ENCODE measurements at places on chromosomes 6 and 20. TPM values are rescaled to one million over a fixed set of nuclear protein-coding genes. Genes with fewer than 3 reads are reported as not detected.

GRCh38 chr20:22459754-22460153, 124.6 kb downstream of the FOXA2 start:
- H3K27ac ChIP-seq: no peak overlapping the region
- no peak overlapping the region for H3K4me3 ChIP-seq
- H3K36me3 ChIP-seq: no peaks in the 10 kb centered on the region
- no peaks in the 10 kb centered on the region for H3K27me3 ChIP-seq

GRCh38 chr20:57493091-57493615, 31.8 kb downstream of the CTCFL start:
- no peak overlapping the region for H3K4me3 ChIP-seq
- H3K4me1 ChIP-seq: peaks cover 16% of the 10 kb centered on the region
- no peaks in the 10 kb centered on the region for H3K36me3 ChIP-seq
- no peaks in the 10 kb centered on the region for H3K27me3 ChIP-seq
- no peak for DNase-seq

GRCh38 chr20:13430346-13431002, 208.3 kb downstream of the TASP1 start:
- no peak overlapping the region for H3K27ac ChIP-seq
- no peak overlapping the region for H3K4me3 ChIP-seq
- DNase-seq: no peak
- H3K4me1 ChIP-seq: no peaks in the 10 kb centered on the region
- H3K27me3 ChIP-seq: no peaks in the 10 kb centered on the region

DNA sequence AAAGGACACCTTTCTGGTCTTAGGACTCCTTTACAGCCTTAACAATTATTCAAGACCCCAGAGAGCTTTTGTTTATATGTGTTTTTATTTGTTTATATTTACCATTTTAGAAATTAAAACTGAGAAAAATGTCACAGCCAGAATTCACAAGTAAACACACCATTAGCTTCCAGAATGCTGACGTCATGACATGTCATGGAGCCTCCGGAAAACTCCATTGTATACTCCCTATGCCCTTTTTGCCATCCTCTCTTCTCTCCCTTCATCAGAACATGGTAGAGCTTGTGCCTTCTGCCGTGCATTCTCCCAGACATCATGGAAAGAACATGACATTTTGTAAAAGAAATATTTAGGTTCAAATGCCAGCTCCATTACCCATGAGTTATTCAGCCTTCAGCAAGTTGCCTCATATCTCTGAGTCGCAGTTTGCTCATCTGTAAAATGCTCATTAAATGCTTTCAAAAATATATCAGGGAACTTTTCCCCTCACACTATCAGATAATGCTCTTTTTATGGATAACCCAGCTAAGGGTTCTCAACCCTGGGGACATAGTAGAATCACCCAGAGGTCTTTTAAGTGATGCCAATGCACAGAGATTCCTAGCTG, 27.8 kb downstream of the TNFAIP3 start:
- H3K27ac ChIP-seq: no peak overlapping the region
- H3K4me3 ChIP-seq: no peak overlapping the region
- H3K4me1 ChIP-seq: no peaks in the 10 kb centered on the region

DNA sequence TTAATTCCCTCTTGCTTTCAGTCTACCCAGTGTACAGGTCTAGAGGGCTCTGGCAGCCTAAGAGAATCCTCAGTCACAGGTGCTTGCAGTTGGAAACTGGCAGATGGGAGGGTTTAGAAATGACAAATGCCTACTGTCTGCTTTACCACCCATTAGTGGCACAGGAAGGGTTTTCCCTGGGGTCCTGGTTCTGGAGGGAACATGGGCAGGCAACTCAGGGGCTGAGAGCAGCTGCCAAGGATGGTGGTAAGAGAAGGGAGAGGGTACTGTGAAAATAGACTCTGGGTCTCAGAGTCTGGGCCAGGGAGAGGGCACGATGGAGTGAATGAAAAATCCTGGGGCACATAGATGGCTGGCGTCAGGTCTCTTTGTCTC, 103.5 kb downstream of the TCP11 start:
- no peak for DNase-seq

The BPIFA1 gene
- not detected for total RNA-seq

The SMOC2 gene
- 10.8 TPM for total RNA-seq

DNA sequence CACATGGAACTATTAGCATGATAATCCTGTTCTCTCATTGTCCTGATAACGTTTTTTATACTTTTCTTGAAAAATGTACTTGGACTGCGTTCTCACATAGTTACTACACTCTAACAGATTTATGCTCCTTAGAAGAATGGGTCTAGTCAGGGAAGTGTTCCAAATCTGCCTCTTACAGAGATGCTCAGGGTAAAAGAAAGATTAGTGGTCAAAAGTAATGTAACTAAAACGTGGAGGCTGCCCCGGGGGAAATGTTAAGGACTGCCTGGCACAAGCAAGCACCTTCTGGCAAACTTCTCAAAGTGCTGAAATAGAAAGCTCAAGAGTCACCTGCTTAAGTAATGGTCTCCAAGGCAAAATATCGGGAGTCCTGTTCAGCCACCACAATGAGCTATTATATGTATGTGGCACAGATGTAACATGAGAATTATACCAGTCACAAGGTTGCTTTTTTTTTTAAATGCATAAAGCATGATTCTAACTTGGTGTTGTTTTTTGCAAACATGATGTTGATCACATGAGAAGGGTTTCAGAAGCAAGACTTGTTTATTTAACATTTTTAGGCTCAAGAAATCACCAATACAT, 244.5 kb upstream of the JARID2 start:
- H3K4me3 ChIP-seq: no peak overlapping the region
- no peak overlapping the region for H3K27ac ChIP-seq
- H3K4me1 ChIP-seq: no peaks in the 10 kb centered on the region
- H3K36me3 ChIP-seq: no peaks in the 10 kb centered on the region

GRCh38 chr20:25744261-25744660, 47.6 kb upstream of the ZNF337 start:
- H3K27ac ChIP-seq: no peak overlapping the region
- H3K27me3 ChIP-seq: no peaks in the 10 kb centered on the region
- no peaks in the 10 kb centered on the region for H3K4me1 ChIP-seq
- no peak for DNase-seq
- no peak overlapping the region for H3K4me3 ChIP-seq

DNA sequence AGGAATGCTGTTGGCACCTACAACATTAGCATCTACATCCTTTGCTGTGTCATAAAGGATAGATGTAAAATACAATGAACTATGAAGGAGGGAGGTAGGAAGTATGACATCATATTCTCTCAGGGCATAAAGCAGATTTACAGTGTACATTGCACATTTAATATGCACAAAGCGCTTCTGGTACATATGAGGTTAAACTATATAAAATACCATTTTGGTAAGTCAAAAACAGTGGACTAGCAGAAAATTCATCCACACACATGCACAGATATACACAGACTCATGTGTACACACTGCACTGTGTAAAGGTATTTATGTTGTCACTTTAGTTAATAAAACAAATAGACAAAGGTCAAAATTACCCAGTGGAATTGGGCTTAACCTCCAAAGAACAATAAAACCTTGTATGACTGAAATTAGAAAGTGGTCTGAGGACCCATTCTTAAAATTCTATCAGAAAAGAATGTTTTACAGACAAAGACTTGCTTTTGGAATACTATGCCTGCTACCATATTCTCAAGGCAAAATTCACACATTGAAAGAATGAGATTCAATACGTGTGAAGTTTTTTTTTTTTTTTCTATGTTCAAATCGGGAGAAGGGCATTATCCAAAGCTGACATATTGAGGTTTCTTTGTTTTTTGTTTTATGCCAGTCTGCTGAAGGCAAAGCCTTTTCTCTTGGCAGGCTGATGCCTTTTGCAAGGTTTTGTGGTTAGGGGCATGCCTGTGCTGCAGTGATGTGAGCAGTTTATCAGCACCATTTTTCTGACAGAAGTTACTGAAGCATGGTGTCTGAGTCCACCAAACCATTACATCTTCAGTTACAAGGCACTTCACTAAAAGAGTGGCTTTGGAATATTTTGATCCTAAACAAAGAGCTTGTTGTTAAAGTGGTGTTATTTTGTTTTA, 199.0 kb downstream of the PLCB1 start:
- no peak overlapping the region for H3K4me3 ChIP-seq
- no peaks in the 10 kb centered on the region for H3K27me3 ChIP-seq
- H3K4me1 ChIP-seq: no peaks in the 10 kb centered on the region

- H3K36me3 ChIP-seq: no peaks in the 10 kb centered on the region
- no peaks in the 10 kb centered on the region for H3K27me3 ChIP-seq
- no peak overlapping the region for H3K4me3 ChIP-seq
- no peak overlapping the region for H3K27ac ChIP-seq
Measured at GRCh38 chr6:84867521-84867920, 103.1 kb upstream of the TBX18 start.

- H3K4me3 ChIP-seq: peak within 1 kb of the TSS; percentile 47
- no peaks in the 10 kb centered on the region for H3K4me1 ChIP-seq
- no peak for DNase-seq
- H3K27me3 ChIP-seq: no peaks in the 10 kb centered on the region
- peak within 1 kb of the TSS; percentile 97 for H3K27ac ChIP-seq
- peaks cover 13% of the 10 kb centered on the region for H3K36me3 ChIP-seq
Measured at GRCh38 chr6:33419580-33420490, at the start of gene SYNGAP1. SYNGAP1 (plus strand) TSS chr6:33420065; CDS start chr6:33420265, 200 bp downstream.

The CASP8AP2 gene
- total RNA-seq: 9.2 TPM

GRCh38 chr6:32764048-32764447, 716 bp upstream of the HLA-DQB2 start:
- no peaks in the 10 kb centered on the region for H3K27me3 ChIP-seq
- H3K36me3 ChIP-seq: no peaks in the 10 kb centered on the region
- no peak overlapping the region for H3K4me3 ChIP-seq
- DNase-seq: no peak
- no peaks in the 10 kb centered on the region for H3K4me1 ChIP-seq
- no peak overlapping the region for H3K27ac ChIP-seq

The ANGPT4 gene
- 0.11 TPM for total RNA-seq

The CCN5 gene
- total RNA-seq: 85.1 TPM

DNA sequence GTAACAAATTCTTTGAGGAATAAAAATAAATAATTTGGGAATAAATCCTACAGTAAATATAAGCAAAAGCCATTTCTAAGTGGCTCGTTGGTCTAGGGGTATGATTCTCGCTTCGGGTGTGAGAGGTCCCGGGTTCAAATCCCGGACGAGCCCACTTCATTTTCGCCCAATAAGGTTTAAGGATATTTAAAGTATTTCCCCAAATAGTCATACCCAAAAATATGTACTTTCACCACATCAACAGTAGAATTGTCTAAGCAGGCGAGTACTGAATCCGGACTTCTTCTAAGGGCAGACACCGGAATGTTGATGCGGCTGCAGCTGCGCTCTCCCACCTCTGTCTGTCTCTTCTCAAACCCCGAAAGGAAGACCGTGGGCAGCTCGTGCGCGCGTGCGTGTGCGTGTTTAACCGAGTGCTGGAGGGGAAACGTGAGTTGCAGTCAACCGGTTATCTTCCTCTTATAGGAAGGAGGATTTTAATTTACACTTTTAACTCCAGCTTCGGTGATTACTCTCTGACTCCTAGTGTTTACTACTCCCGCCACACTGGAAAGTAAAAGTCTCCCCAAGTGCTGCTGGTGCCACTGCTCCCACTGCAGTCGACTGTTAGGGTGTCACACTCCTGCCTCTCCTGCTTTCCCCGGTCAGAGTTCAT, 155.7 kb upstream of the PRSS16 start:
- no peak for DNase-seq
- no peaks in the 10 kb centered on the region for H3K27me3 ChIP-seq
- H3K4me1 ChIP-seq: no peaks in the 10 kb centered on the region
- no peak overlapping the region for H3K4me3 ChIP-seq
- no peak overlapping the region for H3K27ac ChIP-seq
- H3K36me3 ChIP-seq: no peaks in the 10 kb centered on the region

The OR2J3 gene
- total RNA-seq: not detected

The ANKEF1 gene
- 2.6 TPM for total RNA-seq

- H3K27ac ChIP-seq: no peak overlapping the region
- no peak for DNase-seq
- no peaks in the 10 kb centered on the region for H3K36me3 ChIP-seq
- no peaks in the 10 kb centered on the region for H3K27me3 ChIP-seq
- H3K4me1 ChIP-seq: no peaks in the 10 kb centered on the region
Measured at GRCh38 chr6:70973604-70974003, 16.7 kb upstream of the B3GAT2 start.

DNA sequence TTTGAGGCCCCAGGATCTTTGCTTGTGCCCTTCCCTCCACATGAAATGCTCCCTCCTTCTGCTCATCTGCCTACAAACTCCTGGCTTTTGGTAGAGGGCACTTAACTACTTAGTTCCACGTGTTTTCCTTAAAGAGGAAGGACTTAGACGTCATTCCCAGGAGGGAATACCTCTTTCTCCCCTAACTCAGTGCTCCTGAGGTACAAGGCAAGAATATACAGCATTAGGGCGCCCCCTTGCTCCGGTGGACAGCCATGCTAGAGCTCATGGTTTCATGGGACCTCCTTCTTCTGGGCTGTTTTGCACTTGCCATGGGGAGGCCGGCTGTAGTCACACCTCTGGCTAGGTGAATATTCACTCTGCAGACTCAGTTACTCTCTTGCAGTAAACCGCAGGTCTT, 93.8 kb upstream of the LY86 start:
- no peak overlapping the region for H3K4me3 ChIP-seq
- H3K27ac ChIP-seq: no peak overlapping the region
- no peak for DNase-seq
- H3K4me1 ChIP-seq: no peaks in the 10 kb centered on the region
- no peaks in the 10 kb centered on the region for H3K36me3 ChIP-seq

DNA sequence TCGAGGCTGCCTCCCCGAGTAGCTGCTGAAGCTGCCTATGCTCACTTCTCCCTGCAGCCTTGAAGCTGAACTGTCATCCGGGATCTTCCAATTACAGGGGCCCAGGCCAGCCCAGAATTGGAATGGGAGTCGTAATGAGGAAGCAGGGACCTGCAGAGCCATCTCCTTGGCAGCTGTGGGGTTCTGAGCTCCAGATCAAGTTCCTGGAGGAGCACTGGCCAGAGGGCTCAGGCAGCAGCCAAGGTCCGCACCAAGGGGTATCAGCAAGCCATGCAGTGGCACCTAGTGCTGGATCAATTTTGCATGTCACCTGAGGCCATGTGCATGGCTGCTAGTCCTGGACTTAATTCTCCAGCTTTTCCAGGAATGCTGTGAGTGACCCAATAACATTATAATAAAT, 163.2 kb upstream of the TSHZ2 start:
- H3K27me3 ChIP-seq: no peaks in the 10 kb centered on the region
- no peak overlapping the region for H3K27ac ChIP-seq
- DNase-seq: no peak
- H3K4me3 ChIP-seq: no peak overlapping the region

DNA sequence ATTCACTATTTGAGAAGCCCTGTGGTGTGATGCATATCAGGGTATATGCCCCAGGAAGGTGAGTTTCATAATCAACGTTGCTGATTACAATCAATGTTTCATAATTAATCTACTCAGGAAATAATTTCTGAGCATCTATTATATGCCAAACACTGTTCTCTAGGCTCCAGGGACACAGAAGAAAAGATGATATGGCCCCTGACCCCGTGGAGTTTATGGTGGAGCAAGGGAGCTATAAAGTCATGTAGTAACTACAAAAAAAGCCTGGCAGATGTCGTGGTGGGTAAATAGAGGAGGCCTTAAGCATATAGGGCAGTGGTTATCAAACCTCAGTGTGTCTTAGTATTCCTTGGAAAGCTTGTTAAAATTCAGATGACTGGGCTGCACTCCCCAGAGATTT, 40.1 kb upstream of the BCAS1 start:
- no peak overlapping the region for H3K27ac ChIP-seq
- H3K36me3 ChIP-seq: no peaks in the 10 kb centered on the region
- no peaks in the 10 kb centered on the region for H3K27me3 ChIP-seq
- DNase-seq: no peak
- H3K4me1 ChIP-seq: no peaks in the 10 kb centered on the region
- H3K4me3 ChIP-seq: no peak overlapping the region

Measured in right atrium auricular region (tissue), 2 donors.